ENCODE measurements at places on chromosomes 11 and 22.

DNA sequence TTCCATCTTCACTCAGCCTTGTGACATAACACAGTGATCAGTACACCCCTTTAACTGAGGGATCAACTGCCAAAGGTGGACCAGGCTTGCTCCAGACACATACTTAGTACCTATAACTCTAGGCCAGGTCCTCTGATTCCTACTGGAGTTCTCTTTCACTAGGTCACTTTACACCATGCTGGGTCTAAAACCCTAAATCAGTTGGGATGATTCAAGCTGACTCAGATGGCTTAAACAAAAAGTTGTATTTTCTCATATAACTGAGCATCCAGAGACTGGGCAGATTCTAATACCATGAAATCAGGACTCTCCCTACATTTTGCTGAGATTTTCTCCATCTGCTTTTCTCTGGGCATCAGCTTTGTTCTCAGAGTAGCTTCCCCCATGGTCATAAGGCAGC lies 26.0 kb upstream of the FLI1 start:
- DNase-seq: no peak

GRCh38 chr11:64654958-64655541 lies 64.0 kb downstream of the SLC22A12 start:
- DNase-seq: no peak

GRCh38 chr11:22276535-22276934 lies 61.6 kb upstream of the SLC17A6 start:
- no peak for DNase-seq

DNA sequence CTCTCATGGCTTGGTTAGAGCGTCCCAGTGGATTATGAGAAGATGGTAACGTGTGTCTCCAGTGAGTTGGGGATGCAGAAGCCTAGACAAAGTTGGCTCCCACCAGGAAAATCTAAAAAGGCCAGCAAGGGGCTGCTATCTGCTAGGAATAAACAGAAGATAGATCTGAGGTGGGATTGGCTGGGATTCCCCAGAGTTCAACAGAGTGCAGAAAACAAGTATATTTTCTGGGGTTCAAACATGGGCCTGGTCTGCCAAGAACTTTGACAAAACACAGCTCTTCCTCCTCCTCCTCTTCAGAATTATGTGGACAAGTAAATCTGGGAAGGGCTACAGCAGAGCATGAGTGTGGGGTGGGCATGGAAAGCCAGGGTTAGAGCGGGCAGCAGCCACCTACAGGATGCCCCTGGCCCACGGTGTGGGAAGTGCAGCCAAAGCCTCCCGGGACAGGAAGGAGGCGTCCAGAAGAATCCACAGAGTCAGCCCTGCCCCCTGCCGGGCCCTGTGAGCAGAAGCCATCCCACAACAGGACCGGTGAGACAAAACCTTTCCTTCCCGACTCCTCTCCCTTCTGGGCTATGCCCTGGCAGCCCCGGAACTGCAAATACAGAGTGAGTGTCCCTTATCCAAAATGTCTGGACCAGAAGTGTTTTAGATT lies 67.1 kb downstream of the CD82 start:
- no peak for DNase-seq

DNA sequence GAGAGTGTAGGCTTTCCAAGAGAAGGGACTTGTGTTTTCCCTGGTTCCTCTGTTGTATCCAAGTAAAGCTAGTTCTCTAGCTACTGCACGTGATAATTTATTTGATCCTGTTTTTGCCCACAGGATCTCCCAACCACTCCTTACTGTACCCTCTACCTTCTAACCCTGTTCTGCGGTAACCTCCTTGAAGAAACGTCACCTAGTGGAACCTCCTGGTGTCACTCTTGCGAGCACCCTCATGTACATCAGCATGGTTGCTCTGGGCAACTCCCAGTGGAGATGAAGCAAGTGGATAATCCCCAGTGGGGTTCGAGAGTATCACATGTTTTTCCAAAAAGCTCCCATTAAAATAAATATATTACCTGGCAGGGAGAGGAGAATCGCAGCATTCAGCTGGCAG lies 108.9 kb upstream of the CLMP start:
- no peak for DNase-seq

GRCh38 chr22:28907311-28908008 lies 24.1 kb downstream of the ZNRF3 start:
- DNase-seq: no peak

- DNase-seq: no peak
These were observed 37.3 kb downstream of the GALNT18 start for GRCh38 chr11:11584530-11584810.

DNA sequence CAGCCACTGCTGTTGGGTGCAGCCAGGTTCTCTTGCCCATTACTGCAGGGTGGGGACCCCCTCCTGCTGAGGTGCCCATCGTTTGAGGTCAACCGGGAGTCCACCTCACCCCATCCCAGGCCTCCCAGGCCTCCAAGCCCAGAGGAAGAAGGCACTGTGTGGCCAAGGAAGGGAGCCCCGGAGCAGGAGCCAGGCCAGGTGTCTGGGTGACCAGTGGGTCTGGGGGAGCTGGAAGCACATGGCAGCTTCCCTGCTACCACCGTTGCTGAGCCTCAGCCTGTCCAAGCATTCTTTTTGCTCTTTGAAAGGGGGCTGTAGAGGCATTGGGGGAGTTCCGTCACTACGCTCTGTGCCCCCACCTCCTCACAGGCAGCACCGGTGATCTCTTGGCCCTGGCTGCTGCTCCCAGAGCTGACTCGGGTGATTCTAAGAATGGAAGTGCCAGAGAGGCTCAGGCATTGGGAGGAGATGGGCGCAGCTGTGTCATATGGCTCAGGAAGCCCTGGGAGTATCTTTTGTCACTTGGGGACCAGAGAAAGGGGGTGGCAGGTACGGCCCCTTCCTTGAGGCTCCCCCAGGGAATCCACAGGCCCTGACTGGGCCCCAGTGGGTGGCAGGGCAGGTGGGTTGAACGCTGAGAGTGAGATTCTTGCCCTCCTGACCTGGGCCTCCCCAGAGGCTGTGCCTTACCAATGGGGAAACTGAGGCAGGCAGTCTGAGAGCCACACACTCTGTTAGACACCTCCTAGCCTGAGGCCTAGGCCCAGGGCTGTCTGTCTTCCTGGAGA lies 1.9 kb downstream of the SEPTIN5 start:
- no peak for DNase-seq

Measured in cerebellar nuclear complex (tissue), 1 donor.